Suppressor macrophage treated with lipopolysaccharide for 1 hour (primary cell): ENCODE measurements at places on chromosomes 1 and 21.
A peak's percentile ranks its signal among the peaks of the same experiment; 100 is the strongest.

- DNase-seq = no peak
Measured at GRCh38 chr1:215360758-215361157, 206.3 kb upstream of the KCTD3 start.

DNA sequence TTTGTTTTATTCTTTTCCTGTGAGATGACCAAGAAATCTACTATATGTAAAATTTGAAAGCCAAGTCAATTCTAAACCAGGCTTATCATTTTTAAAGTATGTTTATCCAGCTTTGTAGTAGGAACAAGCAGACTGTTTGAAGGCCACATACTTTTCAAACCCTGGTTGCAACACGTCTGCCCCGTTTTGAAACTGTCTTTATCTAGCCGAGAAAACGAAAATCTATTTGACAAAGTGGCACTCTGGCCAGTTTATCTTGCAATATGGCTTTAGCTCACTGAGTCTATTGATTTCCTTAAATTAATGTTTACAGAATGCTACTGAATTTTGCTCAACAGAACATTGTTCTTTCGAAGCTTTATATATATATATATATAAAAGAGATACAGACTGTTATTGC, 39.7 kb downstream of the PROX1 start:
- DNase-seq = no peak

DNA sequence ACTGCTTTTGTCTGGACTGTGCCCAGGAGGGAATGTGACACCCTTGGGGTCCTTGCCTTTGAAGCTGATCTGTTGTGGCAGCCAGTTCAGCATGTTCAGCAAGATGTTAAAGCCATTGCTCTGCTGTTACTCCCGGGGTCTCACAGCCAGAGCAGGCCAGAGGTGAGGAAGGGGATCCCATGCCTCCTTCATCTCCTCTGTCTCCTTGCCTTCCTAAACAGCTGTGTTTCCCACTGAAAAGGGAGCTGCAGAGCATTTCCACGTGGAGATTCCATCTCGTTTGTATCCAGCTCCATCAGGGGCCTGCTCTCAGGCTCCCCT, 135.8 kb upstream of the COL6A1 start:
- DNase-seq = no peak

DNA sequence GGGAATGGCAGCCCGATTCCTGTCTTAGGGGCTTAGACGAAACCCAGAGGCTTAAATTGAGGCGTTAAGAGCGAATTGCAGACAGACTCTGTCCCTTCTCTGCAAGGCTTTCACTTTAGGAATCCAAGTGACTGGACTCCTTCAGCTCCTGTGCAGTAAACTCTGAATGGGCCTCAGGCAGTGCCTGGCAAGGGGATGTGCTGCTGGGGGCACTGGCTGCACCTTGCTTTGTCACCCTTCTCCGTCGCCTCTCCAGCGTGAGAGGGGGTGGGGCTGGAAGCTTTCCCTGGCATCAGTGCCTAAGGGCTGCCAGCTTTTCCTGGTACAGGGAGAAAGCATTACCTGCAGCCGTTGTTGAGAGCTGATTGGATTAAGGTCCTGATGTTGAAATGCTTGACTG, 39.9 kb upstream of the NFASC start:
- DNase-seq = no peak

GRCh38 chr1:83846138-83846537, 152.8 kb downstream of the TTLL7 start:
- DNase-seq = no peak

GRCh38 chr1:80375662-80376061, 1369.1 kb upstream of the ADGRL4 start:
- DNase-seq = no peak

DNA sequence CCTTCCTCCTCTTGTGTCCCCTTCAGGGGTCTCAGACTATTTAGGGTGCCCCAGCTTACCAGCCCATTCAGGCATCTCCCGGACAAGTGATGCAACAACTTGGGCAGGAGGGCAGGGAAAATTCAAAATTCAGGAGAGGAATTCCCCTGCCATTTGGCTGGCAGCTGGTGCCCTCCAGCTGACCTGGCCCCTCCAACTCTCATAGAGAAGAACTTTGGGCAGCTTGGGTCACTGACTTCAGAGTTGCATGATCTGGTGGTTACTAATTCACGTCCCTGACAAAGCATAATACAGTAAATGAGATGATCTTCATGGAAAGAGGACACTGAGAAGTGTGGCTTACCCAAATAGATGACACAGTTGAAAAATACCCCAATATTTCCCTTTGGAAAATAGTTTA, at the start of gene FCAMR:
TSS of gene FCAMR (minus strand) at position 15 of the 400 bp plus-strand sequence. CDS start 335 bp downstream, outside the sequence.
- DNase-seq = peak; percentile 86

GRCh38 chr1:53361541-53361961, 33.7 kb upstream of the LRP8 start:
- peak; percentile 53 for DNase-seq

- no peak for DNase-seq
Measured at GRCh38 chr1:152998476-152998875, 3.1 kb upstream of the SPRR3 start.

DNA sequence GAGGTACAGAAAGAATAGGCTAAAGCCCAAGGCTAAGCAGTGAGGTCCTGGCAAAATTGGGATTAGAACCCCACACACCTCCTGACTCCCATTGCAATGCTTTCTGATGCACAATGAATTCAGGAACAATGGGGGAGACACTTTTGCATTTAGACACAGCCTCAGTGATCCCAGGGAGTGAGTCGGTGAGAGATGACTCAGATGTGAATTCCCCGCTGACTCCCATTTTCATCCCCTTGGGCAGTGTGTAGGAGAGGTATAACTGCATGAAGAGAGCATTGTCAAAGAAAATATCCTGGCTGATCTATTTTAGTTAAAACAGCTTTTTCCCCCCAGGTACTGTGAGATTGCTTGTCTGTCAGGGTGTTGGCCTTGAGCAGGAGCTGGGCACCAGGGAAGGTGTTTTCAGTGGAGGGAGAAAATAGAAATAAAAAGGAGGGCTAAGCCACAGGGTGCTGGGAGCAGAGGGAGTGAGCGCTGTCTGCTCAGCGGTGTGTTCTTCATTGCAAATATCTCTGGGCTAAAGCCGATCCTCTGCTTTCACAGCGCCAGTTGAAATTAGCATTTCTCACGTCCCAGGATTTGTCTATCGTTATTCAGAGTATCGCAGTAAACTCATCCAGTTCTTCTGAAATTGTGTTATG, 247.7 kb upstream of the PTBP2 start:
- DNase-seq = peak; percentile 17

DNA sequence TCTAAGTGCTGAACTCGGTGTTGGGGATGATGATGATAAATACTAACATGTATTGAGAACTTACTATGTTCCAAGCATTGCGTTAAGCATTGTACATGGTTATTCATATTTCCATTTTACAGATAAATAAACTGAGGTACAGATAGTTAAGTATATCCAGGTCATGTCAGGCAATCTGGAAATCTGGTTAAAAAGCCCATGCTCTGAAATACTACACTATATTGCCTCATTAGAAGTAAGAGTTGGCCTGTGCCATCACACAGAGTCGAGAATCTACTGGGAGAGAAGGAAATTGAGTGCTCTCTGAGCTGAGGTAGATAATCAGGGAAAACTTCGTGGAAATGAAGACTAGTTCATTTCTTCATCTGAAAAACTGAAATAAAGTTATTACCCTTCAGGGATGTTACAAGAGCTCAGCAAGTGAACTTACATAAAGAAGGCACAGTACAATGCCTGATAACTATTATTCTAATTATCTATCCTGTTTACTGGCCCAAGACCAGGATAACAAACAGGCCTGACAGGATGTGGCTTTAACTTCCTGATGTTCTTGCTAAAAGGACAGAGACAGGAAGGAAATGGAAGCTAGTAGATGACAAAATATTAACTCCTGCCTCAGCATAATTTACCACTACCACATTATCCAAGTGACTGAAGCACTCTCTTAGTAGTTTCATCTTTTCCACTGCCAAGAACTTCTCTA, 85.6 kb downstream of the EPS15 start:
- DNase-seq = no peak
